ENCODE measurements at places on chromosomes 7 and 10. TPM values are rescaled to one million over a fixed set of nuclear protein-coding genes. Genes with fewer than 3 reads are reported as not detected.
A peak's percentile ranks its signal among the peaks of the same experiment; 100 is the strongest.

NKX2-3 gene
- not detected for total RNA-seq

GRCh38 chr7:106283501-106283830 is 1.3 kb downstream of the NAMPT start:
- H3K27ac ChIP-seq = peak overlapping the region; percentile 74
- peaks cover 3% of the 10 kb centered on the region for H3K4me1 ChIP-seq
- H3K36me3 ChIP-seq = no peaks in the 10 kb centered on the region
- H3K4me3 ChIP-seq = peak overlapping the region; percentile 59

COL17A1 gene
- total RNA-seq = 1.7 TPM

BAZ1B gene
- total RNA-seq = 63.9 TPM

NME8 gene
- total RNA-seq = not detected

DNA sequence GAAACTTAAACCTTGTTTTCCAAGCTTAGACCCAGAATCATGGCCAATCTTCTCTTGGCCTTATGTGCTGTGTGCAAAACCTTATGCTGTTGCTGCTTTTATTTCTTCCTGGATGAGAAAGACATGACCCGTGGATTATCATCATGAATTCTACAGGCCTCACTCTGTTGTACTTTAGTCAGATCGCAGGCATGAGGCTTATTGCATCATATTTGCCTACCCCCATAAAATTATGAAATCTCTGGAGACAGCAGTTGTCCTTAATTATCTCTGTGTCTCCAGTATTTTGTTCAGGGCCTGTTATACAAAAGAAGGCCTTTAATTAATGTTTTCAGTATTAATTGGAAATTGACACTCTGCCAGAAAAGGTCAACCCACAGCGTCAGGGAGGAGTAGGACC is 71.6 kb downstream of the PLCE1 start:
- no peaks in the 10 kb centered on the region for H3K27me3 ChIP-seq
- no peak overlapping the region for H3K27ac ChIP-seq
- no peaks in the 10 kb centered on the region for H3K4me1 ChIP-seq
- no peaks in the 10 kb centered on the region for H3K36me3 ChIP-seq

CCL26 gene
- 1.4 TPM for total RNA-seq

GRCh38 chr7:119271147-119271779 is 1001.7 kb upstream of the KCND2 start:
- H3K27ac ChIP-seq = no peak overlapping the region
- H3K36me3 ChIP-seq = no peaks in the 10 kb centered on the region
- H3K27me3 ChIP-seq = no peaks in the 10 kb centered on the region
- H3K4me1 ChIP-seq = peaks cover 2% of the 10 kb centered on the region
- DNase-seq = no peak

- DNase-seq = no peak
- peaks cover 27% of the 10 kb centered on the region for H3K4me1 ChIP-seq
- H3K27me3 ChIP-seq = peaks cover 6% of the 10 kb centered on the region
- H3K27ac ChIP-seq = no peak overlapping the region
- no peaks in the 10 kb centered on the region for H3K36me3 ChIP-seq
Measured at GRCh38 chr10:121734589-121735045, 136.4 kb upstream of the FGFR2 start.

OPN4 gene
- not detected for total RNA-seq

GRCh38 chr10:23194966-23195845 is 3.1 kb downstream of the PTF1A start:
- peak; percentile 63 for DNase-seq
- H3K27me3 ChIP-seq = peaks cover 93% of the 10 kb centered on the region
- H3K36me3 ChIP-seq = no peaks in the 10 kb centered on the region
- no peak overlapping the region for H3K4me3 ChIP-seq

- H3K36me3 ChIP-seq = no peaks in the 10 kb centered on the region
- H3K4me1 ChIP-seq = peaks cover 6% of the 10 kb centered on the region
- peak; percentile 36 for DNase-seq
- H3K4me3 ChIP-seq = no peak overlapping the region
- H3K27me3 ChIP-seq = no peaks in the 10 kb centered on the region
Measured at GRCh38 chr7:77727936-77728701, 31.9 kb downstream of the RSBN1L start.

THSD7A gene
- total RNA-seq = 19.0 TPM
